ENCODE measurements at places on chromosomes 13 and 19.

- no peak for DNase-seq
These were observed 172.4 kb downstream of the LACC1 start for GRCh38 chr13:44051918-44052675.

DNA sequence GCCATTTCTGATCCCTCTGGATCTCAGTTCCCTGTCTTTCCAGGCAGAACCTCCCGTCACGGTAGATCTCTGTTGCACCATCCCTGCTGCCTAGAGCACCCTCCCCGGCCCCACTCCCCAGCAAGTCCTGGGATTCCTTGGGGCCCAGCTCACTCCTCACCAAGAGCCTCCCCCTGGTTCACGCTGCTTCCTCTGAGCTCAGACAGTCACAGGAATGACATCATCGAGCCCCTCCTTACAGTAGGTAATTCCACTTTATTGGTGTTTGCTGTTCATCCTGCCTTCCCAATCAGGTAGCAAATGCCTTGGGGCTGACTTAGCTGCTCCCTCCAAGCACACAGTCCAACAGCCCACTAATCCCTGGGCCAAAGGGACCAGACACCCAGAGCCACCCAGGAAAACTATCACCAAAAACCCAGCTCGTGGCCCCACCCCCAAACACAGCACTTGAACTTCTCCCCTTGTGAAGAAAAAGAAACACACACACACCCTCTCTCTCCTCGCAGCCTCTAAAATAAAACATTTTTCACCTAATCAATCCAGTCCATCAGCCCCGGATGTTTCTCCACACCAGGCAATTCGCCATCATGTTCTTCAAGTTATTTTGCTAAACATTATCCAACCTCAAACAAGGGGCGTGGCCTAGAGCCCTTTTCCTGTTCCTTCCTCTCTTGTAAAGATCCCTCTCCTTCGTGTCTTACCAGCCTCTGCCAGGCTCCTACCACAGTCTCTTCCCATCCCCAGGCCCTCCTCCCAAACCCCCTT, 2.5 kb downstream of the NAPA start:
- DNase-seq: no peak

DNA sequence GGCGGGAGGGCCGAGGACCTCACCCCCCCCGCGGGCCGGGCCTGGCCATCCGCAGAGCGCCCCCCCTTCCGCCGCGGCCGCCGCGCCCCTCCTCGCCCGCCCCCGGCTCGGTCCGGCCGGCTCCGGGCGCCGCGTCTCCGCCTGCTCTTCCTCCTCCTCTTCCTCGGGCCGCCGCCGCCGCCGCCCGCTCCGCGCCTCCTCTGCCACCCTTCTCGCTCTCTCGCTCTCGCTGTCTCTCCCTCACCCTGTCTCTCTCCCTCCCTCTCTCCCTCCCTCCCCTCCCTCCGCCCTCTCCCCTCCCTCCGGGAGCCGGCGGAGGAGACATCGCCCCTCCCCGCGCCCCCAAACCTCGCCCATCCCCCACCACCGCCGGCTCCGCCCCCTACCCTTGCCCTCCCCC, at the start of gene SHANK1:
Gene SHANK1 (minus strand): TSS at position 237 of the 400 bp plus-strand sequence. CDS start 2,883 bp downstream, outside the sequence.
- no peak for DNase-seq

- DNase-seq: no peak
These were observed 729 bp upstream of the ARID3A start for GRCh38 chr19:925087-925525.

GRCh38 chr13:111515635-111516034, 195.2 kb downstream of the TEX29 start:
- no peak for DNase-seq

DNA sequence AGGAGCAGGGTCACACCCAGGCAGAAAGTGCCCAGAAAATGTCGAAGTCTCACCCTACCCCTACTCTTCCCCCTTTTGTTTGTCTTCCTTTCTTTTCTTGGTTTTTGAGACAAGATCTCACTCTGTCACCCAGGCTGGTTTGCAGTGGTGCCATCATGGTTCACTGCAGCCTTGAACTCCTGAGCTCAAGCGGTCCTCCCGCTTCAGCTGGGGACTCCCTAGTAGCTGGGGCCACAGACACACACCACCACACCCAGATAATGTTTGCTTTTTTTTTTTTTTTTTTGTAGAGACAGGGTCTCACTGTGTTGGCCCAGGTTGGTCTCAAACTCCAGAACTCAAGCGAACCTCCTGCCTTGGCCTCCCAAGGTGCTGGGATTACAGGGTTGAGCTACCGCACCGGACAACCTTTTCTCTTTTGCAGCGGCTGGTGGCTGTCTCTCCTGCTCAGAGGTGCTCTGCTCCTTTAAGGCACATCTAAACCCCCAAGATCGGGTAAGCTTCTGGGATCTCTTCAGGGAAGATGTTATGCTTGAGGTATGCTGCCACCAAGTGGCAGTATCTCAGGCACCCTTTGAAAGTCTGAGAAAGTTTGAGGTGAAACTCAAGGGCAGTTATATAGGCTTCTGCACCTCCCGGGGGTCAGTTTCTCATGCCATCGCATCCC, 22.4 kb upstream of the EBI3 start:
- DNase-seq: no peak

DNA sequence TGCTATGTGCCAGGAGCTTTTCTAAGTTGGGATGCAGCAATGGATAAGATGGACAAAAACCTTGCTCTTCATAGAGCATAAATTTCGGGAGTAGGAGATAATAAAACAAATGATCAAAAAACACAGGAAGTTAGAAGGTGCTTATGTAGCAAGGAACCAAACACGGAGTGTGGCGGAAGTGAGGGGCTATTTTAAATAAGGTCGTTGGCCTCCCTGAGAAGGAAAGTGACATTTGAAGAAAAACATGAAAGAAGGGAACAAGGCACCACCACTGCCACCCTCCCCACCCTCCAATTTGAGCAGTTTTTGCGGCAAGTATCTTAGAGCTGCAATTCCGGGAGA, 3.2 kb upstream of the GSX1 start:
- DNase-seq: peak; percentile 17

DNA sequence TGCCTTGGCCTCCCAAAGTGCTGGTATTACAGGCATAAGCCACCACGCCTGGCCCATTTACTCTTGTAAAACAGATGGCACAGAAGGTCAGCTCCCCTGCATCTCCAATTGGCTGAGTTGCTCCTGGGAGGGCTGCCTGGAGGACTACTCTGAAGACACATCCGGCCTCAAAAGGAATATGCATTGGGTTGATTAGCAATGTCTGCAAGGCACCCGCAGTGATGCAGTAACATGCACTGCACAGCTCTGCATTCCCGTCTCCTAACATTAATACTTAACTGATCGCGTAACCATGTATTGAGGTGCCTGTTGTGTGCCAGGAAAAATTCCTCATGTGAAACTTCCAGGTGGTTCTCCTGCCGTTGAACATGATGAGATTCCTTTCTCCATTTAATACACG, 5.0 kb downstream of the ELAVL3 start:
- DNase-seq: no peak

GRCh38 chr13:40666933-40667621, 636 bp upstream of the FOXO1 start:
- peak; percentile 15 for DNase-seq

DNA sequence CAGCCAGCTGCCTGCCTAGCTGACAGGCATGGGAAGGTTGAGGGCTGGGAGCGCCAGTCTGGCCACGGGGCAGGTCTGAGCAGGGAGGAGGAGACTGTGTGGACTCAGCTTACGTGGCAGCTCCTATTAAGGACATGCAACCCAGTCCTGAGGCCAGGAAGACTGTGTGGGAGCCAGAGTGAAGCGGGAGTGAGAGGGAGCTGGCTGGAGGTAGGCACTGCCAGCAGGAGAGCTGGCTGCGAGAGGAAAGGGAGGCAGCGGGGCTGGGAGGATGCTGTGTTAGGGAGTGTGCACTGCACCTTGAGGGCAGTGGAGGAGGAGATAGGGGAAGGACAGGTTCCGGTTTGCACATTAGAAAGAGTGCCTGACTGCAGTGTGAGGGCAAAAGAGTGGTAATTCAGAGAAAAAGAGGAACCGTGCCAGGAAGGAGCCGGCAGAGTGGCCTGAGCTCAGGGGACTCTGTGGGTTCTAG, 99.2 kb downstream of the SLC7A1 start:
- DNase-seq: no peak

GRCh38 chr13:107572156-107572555, 643.2 kb downstream of the LIG4 start:
- DNase-seq: no peak

DNA sequence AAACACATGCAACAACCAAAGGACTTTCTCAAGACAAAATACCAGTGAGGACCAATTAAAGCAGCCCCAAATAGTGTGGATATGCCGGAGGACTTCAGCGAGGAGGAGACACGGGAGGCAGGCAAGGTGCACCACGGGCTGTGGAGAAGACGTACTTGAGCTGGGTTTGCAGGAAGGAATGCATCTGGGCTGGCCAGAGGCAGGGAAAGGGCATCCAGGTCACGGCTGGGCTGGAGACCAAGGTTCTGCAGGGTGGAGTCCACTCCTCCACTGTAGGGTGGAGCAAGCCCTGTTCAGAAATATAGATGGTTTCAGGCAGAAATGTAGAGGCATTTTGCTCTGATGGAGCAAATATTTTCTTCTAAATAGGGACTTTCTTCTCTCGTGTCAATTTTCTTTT, 36.6 kb upstream of the MEDAG start:
- DNase-seq: no peak

- DNase-seq: no peak
These were observed 21.2 kb upstream of the SCEL start for GRCh38 chr13:77514336-77514726.

- DNase-seq: no peak
These were observed 1.2 kb downstream of the RAB11B start for GRCh38 chr19:8391198-8392016.

GRCh38 chr13:23436680-23437079, 3.2 kb upstream of the SACS start:
- DNase-seq: no peak

GRCh38 chr13:45895881-45896280, 44.3 kb upstream of the SIAH3 start:
- no peak for DNase-seq

GRCh38 chr19:14471436-14472187, 3.5 kb downstream of the PTGER1 start:
- DNase-seq: no peak
